Endothelial cell (in vitro differentiated cells): ENCODE measurements at places on chromosomes 4 and X.
A peak's percentile ranks its signal among the peaks of the same experiment; 100 is the strongest.

DNA sequence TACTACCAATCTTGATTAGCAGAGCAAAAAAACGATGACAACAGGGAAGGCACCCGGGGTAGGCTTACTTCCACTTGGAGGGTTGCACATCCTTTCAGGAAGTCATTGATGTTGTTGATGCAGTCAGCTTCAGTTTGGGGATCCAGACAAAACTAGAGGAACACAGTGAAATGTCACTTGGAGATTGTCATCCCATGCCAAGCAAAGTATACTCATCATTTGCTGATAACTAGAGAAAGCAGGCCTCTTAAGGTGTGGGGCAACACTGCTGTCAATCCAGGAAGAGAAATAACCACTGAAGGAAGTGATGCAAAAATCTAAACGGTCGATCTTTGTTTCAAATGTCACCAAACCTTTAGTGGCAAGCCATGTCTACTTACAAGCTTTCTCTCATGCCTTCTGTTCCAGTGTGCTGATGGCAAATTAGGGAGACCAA lies 1.4 kb downstream of the ARHGEF6 start:
- no peak for DNase-seq

- no peak for DNase-seq
Measured at GRCh38 chr4:1972414-1972813, 36.4 kb downstream of the NELFA start.

GRCh38 chr4:160819791-160820190 lies 1344.0 kb downstream of the FSTL5 start:
- DNase-seq = no peak

DNA sequence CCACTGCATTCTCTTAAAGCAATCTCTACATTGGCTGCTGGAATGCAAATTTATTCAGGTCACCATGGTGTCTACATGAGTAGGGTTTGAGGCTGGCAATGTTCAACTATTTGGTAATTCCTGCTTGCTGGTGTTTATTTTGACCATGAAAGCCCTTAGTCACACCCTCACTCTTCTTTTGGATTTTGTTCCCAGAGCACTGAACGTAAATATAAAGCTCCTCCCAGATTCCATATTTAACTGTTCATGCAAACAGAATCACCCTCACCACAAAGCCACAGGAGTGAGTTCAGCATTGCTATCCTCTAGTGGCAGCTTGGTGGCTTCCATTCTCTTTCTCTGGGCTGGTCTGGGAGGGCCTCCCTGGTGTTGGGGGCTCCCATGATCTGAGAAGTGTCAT lies 82.8 kb downstream of the LNX1 start:
- DNase-seq = no peak

DNA sequence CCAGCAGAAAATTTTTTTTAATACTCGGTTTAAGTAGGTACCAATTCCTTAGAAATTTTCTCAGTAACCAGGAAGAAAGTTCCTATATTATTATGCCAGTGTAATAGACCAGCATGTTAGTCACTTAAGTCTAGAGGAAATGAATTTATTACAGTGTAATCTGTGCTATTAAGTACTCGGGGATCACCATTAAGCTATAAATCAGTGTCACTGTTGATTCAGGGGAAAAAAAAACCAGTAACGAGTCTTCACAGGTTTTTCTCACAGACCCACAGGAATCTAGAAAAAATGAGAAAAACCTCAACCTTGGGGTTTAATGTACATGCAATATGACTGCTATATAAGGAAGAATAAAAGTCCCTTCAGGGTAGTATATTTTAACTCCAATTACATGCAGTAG lies 138.3 kb upstream of the IL1RAPL2 start:
- no peak for DNase-seq

DNA sequence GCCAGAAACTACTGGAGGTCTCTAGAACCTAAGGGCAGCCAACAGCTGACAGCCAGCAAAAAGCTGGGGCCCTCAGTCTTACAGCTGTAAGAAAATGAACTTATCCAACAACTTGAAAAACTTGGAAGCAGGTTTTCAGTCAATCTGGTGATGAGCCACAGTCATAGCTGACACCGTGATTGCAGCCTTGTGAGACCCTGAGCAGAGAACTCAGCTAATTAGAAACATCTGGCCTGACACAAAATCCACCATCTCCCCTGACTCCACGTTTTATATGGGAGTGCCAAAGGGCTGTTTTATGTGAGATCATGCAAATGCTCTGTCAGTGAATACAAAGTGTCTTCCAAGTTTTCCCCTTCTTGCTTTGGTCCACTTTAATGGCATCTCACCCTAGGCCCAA lies 198.8 kb upstream of the DCAF8L1 start:
- no peak for DNase-seq

GRCh38 chr4:93237521-93237920 lies 591.0 kb upstream of the ATOH1 start:
- no peak for DNase-seq

- DNase-seq = no peak
Measured at GRCh38 chrX:118504581-118504980, 9.0 kb downstream of the DOCK11 start.

DNA sequence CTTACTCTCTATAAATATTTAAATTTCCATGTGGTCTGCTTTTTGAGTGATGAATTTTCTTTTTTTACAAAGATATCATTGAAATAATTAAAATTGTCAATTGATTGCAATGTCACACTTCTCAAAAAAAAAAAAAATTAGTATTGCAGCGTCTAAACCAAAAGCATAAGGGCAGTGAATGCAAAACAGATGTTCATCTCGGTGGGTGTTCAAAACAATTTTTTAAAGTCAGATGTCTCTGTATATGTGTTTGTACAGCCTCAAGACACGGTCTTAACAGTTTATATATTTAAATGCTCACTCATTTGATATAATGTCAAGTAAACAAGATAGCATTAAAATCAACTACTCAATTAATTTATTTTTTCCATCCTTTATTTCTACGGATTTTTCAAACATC lies 52.3 kb downstream of the PALLD start:
- DNase-seq = no peak

DNA sequence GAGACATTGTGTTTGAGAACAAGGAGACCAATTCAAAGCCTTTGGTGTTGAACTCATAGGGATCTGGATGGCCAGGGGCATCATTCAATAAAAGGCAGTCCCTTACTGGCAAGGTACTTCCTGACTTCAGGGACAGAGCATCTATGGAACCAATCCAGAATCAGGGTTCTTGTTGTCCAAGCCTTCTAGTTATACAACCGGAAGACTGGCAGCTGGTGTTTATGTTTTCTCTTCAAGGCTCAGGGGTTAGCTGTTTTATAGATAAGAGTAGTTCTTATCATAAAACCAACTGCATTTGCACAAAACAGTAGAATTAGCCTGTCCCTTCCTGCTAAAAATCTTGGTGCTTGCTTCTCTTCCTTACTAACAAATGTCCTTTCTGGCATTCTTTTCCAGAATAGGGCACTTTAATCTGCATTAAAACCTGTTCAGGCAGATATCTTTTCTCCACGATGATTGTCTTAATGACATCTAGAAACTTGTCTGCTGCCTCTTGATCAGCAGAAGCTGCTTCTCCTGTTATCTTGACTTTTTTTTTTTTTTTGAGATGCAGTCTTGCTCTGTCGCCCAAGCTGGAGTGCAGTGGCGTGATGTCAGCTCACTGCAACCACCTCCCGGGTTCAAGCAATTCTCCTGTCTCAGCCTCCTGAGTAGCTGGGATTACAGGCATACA lies 38.4 kb upstream of the ARHGEF6 start:
- DNase-seq = no peak

DNA sequence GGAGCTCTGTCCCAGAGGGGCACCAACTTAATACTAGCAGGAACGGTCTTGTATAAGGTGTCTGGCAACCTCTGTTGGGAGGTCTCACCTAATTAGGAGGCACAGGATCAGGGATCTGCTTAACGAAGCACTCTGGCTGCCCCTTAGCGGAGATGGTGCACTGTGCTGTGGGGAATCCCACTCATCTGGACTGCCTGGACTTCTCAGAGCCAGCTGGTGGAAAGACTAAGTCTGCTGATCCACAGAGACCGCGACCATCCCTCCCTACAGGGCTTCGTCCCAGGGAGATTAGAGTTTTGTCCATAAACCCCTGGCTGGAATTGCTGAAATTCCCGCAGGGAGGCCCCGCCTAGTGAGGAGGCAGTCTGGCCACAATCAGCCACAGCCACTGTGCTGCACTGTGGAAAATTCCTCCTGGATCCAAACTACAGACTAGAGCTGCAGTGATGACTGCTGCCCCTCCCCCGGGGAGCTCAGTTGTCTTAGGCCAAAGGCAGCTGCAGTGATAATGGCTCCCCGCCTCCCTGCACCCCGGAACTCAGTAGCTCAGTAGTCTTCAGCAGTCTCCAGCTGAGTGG lies 22.0 kb upstream of the ZCCHC4 start:
- no peak for DNase-seq

DNA sequence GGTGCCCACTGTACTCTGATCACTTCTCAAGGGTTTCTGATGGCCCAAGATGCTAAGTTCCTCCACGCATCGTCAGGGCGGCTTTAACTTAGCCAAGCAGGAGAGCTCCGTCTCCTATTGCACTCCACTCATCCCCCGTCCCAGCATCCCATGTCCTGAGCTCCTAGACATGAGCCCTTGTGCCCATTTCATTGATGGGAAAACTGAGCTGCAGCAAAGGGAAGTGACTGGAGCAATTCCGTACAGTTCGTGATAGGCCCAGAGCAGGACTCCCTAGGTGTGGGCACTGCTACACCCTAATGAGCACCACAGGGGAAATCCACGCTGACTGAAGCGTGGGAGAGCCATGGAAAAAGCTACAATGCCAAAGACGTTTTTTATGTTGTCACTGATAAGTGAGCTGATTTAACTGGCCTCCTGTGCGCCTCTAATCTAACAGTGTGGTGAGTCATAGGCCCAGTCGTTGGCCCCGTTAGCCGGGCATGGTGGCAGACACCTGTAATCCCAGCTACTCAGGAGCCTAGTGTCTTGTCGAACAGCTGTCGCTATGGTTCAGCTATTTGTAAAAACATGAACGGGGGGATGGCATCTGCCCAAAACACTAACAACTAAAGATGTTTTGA lies 14.9 kb downstream of the NSDHL start:
- no peak for DNase-seq

- DNase-seq = no peak
Measured at GRCh38 chr4:92477298-92477697, 173.5 kb downstream of the GRID2 start.

DNA sequence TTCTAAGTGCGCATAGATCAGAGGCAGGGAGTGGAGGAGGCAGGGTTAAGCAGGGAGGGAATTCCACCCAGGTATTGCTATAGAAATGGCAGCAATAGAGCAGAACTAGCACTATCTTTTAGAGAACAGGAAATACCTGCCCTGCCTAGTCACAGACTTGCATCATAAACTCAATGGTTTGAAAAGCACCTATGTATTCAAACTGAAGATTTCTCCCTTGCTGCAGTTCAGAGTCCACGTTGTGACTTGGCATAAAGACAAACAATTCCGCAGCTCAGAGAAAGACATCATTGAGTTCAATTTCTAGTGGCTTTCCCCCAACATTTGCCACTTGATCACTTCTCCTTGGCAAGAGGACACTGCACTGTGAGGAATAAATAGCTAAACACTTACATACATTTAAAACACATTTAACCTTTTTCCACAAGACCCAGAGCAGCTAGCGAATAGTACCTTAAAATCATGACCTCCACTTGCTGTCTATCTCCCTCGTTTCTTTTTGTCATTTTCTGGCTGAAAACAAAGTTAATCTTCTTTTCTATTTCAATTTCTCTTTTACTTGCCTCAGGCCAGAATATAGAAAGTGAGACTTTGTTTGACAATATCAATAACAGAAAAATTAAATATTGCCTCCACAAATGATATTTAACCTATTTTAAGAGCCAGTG lies 42.4 kb downstream of the SLC7A11 start:
- no peak for DNase-seq

DNA sequence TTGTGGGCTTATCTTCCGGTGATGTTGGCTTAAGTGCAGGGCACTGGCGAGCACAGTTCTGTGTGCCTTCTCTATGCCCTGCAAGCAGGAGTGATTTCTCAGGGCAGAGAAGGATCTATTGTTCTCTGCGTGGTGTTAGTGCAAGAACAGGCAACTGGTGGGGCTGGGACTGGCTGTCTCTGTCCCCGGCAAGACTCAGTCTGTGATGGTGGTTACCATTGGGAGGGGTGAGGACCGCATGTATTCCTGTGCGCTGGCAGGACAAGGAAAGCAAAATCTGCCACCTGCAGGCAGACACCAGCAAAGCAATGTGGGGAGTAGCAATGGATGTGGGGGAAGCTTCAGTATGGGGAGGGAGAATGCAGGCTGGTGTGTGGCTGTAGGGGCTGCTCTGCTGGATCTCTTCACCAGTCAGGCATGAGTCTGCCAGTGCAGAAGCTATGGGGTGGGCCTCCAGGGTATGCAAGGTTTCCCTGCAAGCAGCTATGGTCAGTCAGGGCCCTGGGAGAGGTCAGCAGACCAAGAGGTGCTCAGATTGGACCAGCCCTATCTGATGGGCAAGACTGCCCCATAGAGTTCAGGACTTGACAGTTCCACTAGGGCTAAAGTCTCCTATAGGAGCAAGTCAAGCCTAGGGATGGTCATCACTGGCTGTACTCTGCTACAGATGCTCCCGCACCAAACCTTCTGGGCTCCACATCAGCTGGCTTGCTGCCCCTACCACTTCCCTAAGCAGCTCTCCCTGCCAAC lies 16.8 kb downstream of the PF4 start:
- peak; percentile 41 for DNase-seq

GRCh38 chrX:119398974-119399771 lies at the start of gene SLC25A43:
SLC25A43 (plus strand) TSS chrX:119399336; CDS start chrX:119399404, 68 bp downstream.
- peak; percentile 12 for DNase-seq

- no peak for DNase-seq
Measured at GRCh38 chr4:153969542-153969941, 180.7 kb upstream of the SFRP2 start.

GRCh38 chr4:23789762-23790161 lies 100.1 kb downstream of the PPARGC1A start:
- DNase-seq = no peak

DNA sequence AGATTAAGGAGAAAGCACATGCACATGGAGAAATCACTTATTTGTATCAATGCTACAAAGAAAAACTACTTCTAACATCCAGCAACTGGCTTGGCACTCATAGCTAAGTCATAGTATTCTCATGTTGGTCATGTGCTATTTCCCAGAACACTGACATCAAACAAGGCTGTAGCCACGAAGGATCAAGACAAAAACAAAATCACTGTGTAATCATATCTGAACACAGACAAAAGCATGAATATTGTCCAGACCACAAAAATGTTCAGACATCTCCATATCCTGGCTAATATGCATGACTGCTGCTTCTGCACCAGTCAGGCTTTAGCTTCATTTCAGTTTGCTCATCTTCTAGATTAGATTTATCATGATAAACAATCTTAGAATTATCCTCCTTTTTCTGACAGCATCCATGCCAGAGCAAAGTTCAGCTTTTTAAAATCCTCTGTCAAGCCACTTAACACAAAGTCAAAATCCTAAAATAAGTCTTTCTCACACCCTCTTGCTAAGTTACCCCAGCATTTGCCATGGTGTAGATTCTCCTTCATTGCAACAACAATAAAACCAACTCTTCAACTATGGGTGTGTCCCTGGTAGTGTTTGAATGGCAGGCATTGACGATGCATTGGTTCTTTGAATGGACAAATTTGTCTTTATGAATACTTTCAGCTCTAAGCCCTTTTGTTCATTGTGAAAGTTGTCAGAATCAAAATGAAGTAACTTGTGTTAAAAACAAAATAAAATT lies 39.1 kb upstream of the NPFFR2 start:
- no peak for DNase-seq
